ENCODE measurements at places on chromosomes 1 and 21. TPM values are rescaled to one million over a fixed set of nuclear protein-coding genes. Genes with fewer than 3 reads are reported as not detected.

The ELAPOR1 gene
- 82.8 TPM for polyA plus RNA-seq

The CDKN2C gene
- 7.4 TPM for polyA plus RNA-seq

The TRNP1 gene
- polyA plus RNA-seq, result 42.1 TPM

The ANKRD65 gene
- 22.1 TPM for polyA plus RNA-seq

The TARS2 gene
- polyA plus RNA-seq, result 11.3 TPM

The TPRG1L gene
- 33.3 TPM for polyA plus RNA-seq

The SDC3 gene
- 8.3 TPM for polyA plus RNA-seq

DNA sequence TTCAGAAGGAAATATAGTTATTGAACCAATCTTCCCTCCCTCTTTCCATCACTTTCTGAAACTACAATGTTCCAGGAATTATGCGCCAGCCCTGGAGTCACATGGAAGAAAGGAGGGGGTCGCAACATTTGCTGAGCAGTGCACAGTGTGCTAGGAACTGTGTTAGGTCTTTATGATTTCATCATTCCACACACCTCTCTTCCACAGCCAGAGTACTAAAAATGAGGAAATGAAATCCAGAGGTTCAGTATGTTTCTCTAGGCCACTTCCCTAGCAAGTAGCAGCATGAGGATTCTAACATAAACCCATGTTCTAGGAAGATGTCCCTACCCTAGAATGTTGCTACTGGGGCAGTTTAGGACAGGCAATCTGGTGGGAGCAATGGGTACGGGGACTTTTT is 158.1 kb downstream of the SLC45A1 start:
- H3K4me1 ChIP-seq, result no peaks in the 10 kb centered on the region
- H3K27me3 ChIP-seq, result no peaks in the 10 kb centered on the region
- H3K36me3 ChIP-seq, result no peaks in the 10 kb centered on the region
- no peak overlapping the region for H3K4me3 ChIP-seq

DNA sequence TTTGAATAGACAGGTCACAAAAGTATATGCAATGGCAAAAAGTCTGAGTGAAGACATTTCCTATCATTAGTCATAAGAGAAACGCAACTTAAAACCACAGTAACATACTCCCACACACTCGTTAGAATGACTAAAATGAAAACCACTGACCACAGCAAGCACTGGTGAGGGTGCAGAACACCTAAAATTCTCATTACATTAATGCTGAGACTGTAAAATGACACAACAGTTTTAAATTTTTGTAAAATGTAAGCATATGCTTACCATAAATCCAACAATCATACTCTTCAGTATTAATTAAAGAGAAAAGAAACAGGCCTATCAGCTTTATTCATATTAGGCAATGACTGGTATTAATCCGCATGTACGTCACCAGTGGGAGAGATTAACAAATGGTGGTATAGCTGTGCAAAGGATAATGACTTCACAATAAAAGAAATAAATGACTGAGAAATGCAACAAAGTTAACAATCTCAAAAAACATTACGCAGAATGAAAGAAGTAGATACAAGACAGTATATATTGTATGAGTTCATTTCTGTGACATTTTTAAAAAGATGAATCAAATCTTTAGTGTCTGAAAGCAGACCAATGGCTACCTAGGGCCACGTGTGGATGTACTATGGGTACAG is 253.5 kb downstream of the AKT3 start:
- no peaks in the 10 kb centered on the region for H3K4me1 ChIP-seq
- H3K36me3 ChIP-seq, result no peaks in the 10 kb centered on the region
- no peak overlapping the region for H3K27ac ChIP-seq
- H3K27me3 ChIP-seq, result no peaks in the 10 kb centered on the region
- H3K4me3 ChIP-seq, result no peak overlapping the region

GRCh38 chr21:37413553-37414291 is 47.1 kb downstream of the DYRK1A start:
- H3K4me3 ChIP-seq, result no peak overlapping the region
- no peaks in the 10 kb centered on the region for H3K36me3 ChIP-seq
- DNase-seq, result no peak
- H3K27me3 ChIP-seq, result no peaks in the 10 kb centered on the region
- no peak overlapping the region for H3K27ac ChIP-seq

DNA sequence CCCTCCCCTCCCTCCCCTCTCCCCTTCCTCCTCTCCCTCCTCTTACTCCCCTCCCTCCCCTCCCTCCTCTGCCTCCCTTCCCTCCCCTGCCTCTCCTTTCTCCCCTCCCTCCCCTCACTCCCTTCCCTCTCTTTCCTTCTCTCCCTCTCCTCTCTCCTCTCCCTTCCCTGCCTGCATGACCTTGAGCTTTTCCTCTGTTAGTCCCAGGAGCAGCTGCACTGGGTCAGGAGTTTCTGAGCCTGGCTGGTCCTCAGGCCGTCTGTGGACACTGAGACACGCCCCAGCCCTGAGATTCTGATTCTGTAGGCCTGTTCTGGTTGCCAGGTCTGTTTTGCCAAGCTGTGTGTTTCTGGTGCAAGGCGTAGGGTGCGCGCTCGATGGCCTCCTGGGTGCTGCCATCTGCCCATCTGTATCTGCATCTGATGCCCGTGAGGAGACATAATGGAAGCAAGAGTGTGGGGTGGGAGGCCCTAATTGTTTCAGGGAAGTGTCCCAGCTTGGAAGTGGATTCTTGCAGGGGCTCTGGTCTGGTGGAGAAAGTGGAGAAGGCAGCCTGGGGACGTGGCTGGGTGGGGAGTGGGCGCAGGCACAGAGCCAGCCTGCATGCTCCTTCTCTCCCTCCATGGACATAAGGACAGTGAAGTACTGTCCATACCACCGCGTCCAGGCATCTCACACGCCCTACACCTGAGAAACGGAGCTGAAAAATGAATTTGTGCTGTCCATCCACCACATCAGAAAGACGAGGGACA is 97.2 kb downstream of the WDR4 start:
- H3K4me1 ChIP-seq, result no peaks in the 10 kb centered on the region
- H3K36me3 ChIP-seq, result no peaks in the 10 kb centered on the region
- H3K4me3 ChIP-seq, result no peak overlapping the region

GRCh38 chr1:207958376-207959139 is 47.6 kb upstream of the CD34 start:
- no peaks in the 10 kb centered on the region for H3K36me3 ChIP-seq
- peak overlapping the region; percentile 24 for H3K27ac ChIP-seq
- H3K27me3 ChIP-seq, result no peaks in the 10 kb centered on the region
- no peak for DNase-seq
- H3K4me3 ChIP-seq, result peak overlapping the region; percentile 60

Measured in pancreas (tissue), 10 donors.